ENCODE measurements at places on chromosomes 12 and 14.

GRCh38 chr12:100579844-100580243, 6.4 kb downstream of the GAS2L3 start:
- DNase-seq: no peak

DNA sequence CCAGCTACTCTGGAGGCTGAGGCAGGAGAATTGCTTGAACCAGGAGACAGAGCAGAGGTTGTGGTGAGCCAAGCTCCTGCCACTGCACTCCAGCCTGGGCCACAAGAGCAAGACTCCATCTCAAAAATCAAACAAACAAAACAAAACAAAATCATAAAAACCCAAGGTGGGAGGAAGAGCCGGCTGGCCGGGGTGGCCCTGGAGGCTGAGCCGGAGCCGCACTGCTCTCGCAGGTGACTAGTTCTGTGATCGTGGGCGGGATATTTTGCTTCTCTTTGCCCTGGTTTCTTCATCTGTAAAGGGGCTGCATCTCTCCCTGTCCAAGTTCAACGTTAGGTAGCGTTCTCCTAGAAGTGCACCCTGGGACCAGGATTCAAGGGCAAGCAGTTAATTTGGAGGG, 73.4 kb downstream of the KIF26A start:
- no peak for DNase-seq

DNA sequence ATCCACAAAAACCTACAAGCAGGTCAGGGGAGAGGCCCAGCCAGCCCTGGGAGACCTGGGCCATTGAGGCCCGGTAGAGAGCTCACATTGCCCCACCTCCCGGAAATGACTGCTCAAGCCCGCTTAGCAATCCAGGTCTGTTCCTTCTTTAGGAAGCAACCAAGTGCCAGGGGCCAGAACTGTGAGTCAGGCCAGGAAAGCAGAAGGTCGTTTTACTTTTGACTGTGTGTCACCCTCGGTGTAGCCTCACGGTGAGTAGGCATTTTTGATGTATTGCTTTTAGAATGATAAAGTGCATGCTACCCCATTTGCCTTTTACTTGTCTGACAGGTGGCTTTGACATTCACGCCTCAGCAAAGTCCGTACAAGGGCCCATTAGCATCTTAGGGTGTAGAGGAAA, 25.4 kb upstream of the PWP1 start:
- no peak for DNase-seq

GRCh38 chr12:123907726-123908476, 64.7 kb downstream of the CCDC92 start:
- no peak for DNase-seq

GRCh38 chr12:459430-460258, at the start of gene B4GALNT3:
TSS of gene B4GALNT3 (plus strand) at chr12:459939. CDS start at chr12:460377, 438 bp downstream.
- DNase-seq: no peak

DNA sequence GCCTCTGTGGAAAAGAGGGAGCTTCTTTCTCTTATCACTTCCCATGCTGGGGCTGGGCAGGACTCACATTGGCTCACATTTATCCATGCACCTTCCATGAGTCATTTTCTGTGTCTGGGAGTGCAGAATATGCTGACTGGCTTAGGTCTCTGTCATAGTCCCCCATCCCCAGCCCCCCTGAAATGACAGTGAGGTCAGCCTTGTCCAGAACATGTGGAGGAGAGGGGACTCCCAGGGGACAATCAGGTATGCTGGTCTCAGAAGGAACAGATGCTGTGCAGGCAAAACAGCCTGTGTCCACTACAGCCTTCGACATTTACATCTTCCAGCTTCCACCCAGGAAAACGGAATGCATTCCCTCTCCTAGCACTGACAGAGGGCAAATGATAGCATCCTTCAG, 35.0 kb downstream of the ADGRD1 start:
- DNase-seq: no peak

- DNase-seq: no peak
These were observed 855.6 kb downstream of the SLC16A7 start for GRCh38 chr12:60451457-60451856.

DNA sequence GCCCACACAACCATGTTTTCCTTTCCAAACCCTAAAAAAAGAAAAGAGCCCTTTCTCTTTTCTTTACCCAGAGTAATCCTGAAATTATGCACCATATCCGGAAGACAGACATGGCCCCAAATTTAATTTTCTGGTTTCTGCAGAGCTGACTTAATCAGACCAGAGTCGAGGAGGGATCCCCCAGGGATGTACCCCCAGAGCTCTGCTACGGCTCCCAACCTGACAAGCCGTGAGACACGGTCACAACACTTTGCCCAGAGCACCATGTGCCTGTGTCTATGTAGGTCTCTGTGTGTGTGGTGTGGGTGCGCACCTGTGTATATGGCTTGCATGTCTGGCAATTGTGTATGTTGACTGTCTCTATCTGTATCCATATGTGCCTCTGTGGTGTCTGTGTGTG, 77.6 kb upstream of the CLMN start:
- DNase-seq: no peak

GRCh38 chr12:57135527-57136326, 7.4 kb downstream of the LRP1 start:
- DNase-seq: no peak

GRCh38 chr14:41423503-41423902, 183.2 kb upstream of the LRFN5 start:
- DNase-seq: no peak

GRCh38 chr14:25909045-25909747, 688.6 kb downstream of the NOVA1 start:
- no peak for DNase-seq

DNA sequence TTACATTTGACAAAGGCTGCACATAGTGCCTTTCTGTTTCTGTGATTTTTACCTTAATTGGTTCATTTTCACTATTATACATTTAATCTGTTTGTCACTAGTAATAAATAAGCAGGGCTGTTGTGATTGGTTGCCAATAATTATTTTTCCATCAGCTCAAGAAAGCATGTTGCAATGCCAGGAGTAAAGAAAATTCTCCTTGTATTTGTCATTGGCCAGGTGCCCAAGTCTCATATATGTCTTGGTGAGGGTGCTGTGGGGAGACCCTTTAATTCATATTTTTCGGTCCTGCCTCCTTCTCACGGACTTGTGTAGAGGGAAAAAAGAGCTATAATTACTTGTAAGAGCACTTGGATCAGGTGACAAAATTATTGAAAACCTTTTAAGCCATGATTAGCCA, 108.0 kb downstream of the KITLG start:
- DNase-seq: no peak

GRCh38 chr12:93379981-93380361, 2.2 kb downstream of the NUDT4 start:
- no peak for DNase-seq

- DNase-seq: no peak
These were observed 148.2 kb downstream of the PLEKHA5 start for GRCh38 chr12:19277711-19278110.

GRCh38 chr14:98799891-98800290, 472.1 kb downstream of the BCL11B start:
- DNase-seq: no peak

GRCh38 chr12:129068684-129069083, 215.4 kb downstream of the GLT1D1 start:
- no peak for DNase-seq

- DNase-seq: no peak
These were observed 11.9 kb downstream of the CDC42BPB start for GRCh38 chr14:103045371-103045869.

GRCh38 chr14:91378930-91379578, 38.6 kb downstream of the CCDC88C start:
- DNase-seq: no peak

GRCh38 chr12:129467289-129467688, 436.5 kb downstream of the TMEM132D start:
- no peak for DNase-seq

DNA sequence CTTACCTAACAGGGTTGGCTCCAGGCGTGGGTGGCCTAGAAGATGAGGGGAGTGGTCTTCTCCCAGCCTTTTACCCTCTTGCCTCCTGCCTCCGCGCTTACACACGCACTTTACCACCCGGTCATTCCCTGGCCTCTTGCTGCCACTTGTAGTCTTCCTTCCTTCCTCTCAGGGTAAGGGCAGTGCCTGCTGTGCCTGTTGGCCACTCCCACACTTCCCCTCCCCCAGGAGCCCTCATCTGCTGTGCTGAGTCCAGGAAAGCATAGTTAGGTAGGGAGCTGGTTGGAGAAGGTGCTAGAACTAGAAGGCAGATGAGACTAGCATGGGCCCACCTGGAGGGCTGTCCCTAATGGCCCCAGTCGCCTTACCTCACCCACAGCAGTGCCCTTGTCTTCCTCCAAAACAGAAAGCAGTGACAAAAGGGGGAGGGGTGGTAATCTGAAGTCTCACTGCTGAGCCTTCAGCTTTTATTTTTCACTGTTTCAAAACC, 54.3 kb upstream of the SRSF5 start:
- DNase-seq: no peak

Measured in AML-193 (cell line).